ENCODE measurements at places on chromosomes 4 and X. TPM values are rescaled to one million over a fixed set of nuclear protein-coding genes. Genes with fewer than 3 reads are reported as not detected.

The EPHA5 gene
- not detected for total RNA-seq

The KIAA1210 gene
- not detected for total RNA-seq

The STARD8 gene
- 9.3 TPM for total RNA-seq

The AFF2 gene
- total RNA-seq: 0.27 TPM

The SSX4B gene
- total RNA-seq: not detected

The KLHL4 gene
- total RNA-seq: 0.74 TPM

The EDNRA gene
- total RNA-seq: 10.0 TPM

The MTMR8 gene
- 0.44 TPM for total RNA-seq

The ADAM29 gene
- total RNA-seq: not detected
